ENCODE measurements at places on chromosomes 1 and 21.

GRCh38 chr1:167631386-167631935, 1.4 kb downstream of the RCSD1 start:
- no peak for DNase-seq

DNA sequence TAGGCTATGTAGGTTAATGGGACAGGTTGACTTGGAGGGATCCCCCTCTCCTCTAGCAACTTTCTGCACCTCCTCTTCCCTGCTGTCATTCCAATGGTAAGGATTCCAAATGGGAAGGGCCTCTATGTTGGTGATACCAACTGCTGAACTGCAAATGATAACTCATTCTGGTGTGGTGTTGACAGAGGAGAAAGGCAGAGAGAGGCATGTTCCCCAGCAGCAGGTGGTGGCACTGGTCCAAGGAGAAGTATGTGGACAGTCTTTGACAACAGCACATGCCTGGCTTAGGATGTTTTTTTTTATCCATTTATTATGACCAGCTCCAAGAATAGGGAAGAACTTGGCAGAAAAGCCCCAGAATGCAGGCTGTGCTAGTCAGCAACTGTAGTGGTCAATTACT, 19.6 kb upstream of the SPAG17 start:
- DNase-seq: no peak

DNA sequence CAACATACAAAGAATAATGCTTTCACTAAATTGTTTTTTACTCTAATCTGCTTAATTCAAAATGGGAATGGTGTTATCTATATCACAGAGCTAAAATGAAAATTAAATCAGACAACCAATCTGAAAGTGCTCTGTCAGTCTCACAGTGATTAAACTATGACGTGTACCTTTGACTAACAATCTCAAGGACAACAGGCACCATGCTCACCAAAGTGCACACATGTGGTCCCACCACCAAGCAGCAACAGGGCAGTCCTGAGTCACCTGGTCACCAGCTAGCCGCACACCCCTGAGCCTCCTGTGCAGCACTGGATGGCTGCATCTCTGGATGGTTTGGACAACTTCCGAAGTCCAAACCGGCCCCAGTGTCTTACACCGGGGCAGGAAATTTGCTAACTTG, 54.5 kb upstream of the NADK start:
- no peak for DNase-seq

GRCh38 chr1:29555043-29555620, 318.8 kb downstream of the PTPRU start:
- DNase-seq: no peak

GRCh38 chr1:211564084-211564483, 14.9 kb downstream of the SLC30A1 start:
- DNase-seq: no peak

- DNase-seq: no peak
Measured at GRCh38 chr1:167136191-167136614, 42.3 kb downstream of the STYXL2 start.

GRCh38 chr1:231165371-231165770, 3.5 kb downstream of the TRIM67 start:
- no peak for DNase-seq

GRCh38 chr1:157007306-157007705, 38.2 kb downstream of the ARHGEF11 start:
- no peak for DNase-seq

GRCh38 chr1:199170711-199171110, 531.9 kb downstream of the PTPRC start:
- DNase-seq: no peak

DNA sequence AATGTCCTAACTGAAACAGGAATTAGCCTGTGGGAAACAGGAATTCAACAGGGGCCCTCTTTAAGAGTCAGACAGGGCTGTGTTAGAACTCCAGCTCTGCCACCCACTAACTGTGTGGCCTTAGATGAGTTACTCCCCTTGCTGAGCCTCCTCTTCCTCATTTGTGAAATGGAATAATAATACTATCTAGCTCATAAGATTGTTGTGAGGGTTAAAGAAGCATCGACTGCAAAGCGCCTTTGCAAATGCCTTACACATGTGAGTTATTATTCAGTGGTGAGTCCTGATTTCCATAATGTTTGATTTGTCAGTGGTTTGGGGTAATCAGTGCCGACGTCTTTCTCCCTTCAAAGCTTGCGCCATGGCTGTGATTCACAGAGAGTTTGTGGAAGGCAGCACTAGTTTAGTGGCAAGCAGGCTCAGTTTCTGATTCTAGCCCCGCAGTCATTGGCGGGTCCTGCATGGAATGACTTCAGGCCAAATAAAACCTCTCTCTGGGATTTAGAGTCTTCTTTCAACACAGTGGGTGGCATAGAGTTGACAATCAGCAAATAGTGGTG, 388.5 kb downstream of the PLPP3 start:
- DNase-seq: no peak

GRCh38 chr1:198640174-198640573, 1.3 kb downstream of the PTPRC start:
- no peak for DNase-seq

DNA sequence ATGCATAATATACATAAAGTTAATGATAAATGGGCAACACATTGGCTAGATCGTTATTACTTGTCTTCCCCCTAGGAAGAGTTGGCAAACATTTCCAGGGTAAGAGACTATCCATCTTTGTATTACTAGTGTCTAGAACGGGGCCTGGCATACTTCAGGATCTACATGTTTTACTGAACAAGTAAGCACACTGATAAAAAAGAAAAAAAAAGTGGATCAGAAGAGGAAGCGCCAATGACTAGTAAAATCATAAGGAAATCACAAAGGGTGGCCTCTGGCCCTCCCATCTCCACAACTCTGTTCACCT, 482 bp downstream of the TM2D1 start:
- no peak for DNase-seq

- DNase-seq: no peak
Measured at GRCh38 chr1:26516987-26517765, 12.4 kb upstream of the RPS6KA1 start.

DNA sequence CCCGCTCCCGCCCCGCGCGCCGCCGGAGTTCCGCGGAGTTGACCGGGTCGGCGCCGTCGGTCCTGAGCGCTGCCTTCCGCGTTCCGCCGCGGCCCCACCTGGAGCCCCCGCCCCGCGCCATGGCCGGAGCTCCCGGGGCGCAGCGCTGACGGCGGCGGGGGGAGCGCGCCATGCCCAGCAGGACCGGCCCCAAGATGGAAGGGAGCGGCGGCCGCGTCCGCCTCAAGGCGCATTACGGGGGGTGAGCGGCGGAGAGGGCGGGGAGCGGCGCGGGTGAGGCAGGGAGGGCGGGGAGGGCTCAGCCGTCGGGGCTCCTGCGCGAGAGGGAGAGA, 216 bp downstream of the PRKCZ start:
- DNase-seq: no peak

- DNase-seq: no peak
Measured at GRCh38 chr1:92362970-92363369, 64.1 kb downstream of the RPAP2 start.

DNA sequence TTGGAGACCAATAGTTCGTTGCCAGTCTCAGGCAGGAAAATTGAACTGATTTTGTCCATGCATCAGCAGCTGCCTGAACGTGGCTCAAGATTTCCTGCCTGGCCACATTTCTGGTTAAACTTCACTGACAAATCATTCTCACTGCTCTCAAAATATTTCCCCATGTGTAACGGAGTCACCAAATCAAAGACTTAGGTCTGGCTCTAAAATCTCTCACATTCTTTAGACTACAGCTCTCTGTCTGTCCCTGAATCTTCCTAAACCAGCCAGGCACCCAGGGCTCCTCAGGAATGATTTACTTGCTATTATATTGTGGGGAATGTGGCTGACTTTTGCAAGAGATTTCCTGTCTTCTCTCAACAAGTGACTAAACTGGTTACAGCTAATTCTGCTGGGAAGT, 49.2 kb upstream of the GJA8 start:
- DNase-seq: no peak

- DNase-seq: no peak
Measured at GRCh38 chr1:100134872-100135271, 1.9 kb downstream of the TRMT13 start.

GRCh38 chr21:45246386-45247320, 41.0 kb downstream of the POFUT2 start:
- DNase-seq: no peak

DNA sequence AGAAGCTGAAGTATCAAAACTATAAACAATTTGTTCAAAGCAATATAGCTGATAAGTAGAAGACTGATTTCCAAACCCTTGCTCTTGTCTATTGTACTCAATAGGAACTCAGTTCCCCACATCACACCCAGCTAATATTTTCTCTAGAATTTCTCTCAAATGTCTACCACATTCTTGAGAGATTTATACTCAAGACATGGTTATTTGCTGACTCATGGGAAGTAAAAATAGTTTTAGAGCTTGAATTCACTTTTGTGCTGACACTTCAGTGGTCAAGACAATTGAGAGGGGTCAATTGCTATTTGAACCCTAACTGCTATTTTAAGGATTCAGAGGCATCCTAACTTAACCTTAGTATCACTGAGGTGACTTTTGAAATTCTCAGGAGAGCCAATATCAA, 99.0 kb downstream of the TNNI3K start:
- DNase-seq: no peak

DNA sequence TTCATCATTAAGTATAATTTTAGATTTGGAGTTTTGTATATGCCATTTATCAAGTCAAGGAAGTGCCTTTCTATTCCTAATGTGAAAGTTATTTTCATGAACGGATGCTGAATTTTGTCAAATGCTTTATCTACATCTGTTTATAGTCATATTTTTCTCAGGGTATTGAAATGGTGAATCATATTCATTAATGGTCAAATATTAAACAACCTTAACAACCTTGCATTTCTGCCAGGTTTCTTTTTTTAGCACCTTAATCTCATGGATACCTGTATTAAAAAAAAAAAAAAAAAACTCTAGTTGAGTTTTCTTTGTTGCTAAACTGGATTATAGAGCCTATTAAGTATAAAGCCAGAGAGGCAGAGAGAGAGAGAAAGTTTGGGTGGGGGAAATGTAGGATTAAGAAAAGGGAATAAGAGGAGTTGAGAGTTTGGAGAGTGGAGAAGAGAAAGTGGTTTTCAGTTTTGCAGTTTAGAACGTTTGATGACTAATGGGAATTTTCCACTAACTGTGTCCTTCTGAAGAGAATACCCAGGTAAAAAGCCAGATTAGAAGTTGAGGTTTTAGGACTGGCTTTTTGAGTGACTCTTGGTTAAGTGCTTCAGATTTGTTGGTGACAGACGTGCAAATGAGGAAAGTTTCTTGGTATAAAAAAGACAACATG, 305.0 kb downstream of the HLX start:
- DNase-seq: no peak

DNA sequence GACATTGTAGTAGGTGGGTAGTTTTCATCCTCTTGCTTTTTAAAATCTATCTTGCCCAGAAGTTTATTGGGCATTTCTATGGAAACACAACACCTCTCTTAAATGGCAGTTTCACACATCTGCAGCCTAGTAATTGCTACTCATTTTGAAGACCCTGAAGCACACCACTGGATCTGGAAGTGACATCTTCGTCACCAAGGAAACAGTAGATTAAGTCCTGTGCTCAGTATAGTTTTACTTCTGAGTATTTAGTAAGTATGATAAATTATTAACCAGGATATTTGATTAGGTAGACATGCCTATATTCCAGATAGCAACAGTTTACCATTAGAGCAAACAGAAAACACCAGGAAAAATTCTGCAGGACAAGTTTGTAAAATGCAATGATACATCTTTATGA, 48.7 kb downstream of the UCK2 start:
- no peak for DNase-seq

DNA sequence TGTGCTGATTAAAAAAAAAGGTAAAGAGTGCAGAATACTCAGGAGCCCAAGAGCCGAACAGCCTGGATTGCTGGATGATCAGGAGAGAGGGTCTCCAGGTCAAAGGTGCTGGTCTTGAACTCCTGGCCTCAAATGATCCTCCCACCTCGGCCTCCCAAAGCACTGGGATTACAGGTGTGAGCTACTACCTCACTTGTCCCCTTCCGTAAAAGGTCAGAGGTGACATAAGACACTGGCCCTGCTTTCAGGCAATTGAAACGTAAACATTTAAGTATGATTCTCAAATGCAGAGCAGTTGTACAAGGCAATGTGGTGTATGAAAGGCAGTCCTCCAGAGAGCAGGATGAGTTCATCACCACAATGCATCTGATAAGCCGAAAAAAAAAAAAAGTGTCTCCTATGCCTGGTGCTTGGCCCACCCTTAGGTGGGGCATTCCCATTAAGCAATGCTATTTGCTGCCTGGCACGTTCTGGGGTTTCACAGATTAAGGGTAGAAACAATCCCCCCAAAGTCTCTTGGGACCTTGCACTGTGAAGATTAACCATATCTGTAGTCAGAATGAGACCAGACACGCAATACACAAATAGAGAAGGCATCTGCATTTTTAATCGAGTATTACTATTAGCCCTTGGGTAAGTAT, 47.7 kb downstream of the PARP1 start:
- DNase-seq: no peak

DNA sequence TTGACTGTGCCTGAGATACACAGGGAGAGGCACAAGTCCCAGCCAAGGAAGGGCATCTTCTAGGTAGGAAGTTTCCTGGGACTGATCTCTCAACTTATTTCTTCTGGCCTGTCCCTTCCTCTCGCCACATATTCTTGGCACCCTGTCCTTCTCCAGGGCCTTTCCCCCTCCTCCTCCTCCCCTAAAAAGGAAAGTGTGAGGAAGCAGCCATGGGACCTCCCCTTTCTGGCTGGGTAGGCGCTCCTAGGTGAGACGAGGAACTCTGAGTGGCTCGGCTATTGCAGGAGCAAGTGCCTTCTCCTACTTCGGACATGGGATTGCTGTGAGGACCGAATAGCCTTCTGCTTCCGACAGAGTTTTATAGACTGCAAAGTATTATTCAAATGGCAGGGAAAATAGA, 15.5 kb upstream of the MTARC2 start:
- no peak for DNase-seq

DNA sequence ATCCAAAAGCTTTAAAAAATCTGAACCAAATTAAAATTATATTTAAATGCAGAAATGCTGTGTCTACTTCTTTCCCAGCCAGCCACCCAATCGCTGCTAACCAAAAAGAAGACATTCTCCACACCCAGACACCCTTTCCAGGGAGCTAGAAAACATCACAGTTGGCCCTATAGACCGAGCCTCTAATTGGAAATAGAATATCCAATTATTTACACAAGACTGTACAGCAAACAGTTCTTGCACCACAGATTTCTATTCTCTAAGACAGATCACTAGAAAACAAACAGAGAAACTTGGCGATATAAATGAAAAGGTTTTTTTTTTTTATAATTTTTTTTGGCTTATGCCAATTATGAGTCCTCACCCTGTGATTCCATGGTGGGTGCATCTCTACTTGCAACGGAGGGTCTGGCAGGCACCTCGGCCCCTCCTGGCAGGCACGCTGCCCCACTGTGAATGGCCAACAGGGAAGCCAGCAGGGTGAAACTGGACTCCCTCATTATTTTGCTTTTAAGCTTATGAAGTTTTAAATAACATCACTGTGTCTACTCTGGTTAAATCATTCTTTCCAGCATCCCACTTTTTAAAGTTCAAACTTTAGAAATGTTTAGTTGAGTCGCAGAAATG, 29.2 kb downstream of the BCAR3 start:
- DNase-seq: no peak
